Stimulated activated CD8-positive, alpha-beta memory T cell treated with anti-CD3 and anti-CD28 coated beads, Interleukin-4, amount 100 ng/mL, for 4 hours (primary cell): ENCODE measurements at places on chromosomes 12 and 14.

DNA sequence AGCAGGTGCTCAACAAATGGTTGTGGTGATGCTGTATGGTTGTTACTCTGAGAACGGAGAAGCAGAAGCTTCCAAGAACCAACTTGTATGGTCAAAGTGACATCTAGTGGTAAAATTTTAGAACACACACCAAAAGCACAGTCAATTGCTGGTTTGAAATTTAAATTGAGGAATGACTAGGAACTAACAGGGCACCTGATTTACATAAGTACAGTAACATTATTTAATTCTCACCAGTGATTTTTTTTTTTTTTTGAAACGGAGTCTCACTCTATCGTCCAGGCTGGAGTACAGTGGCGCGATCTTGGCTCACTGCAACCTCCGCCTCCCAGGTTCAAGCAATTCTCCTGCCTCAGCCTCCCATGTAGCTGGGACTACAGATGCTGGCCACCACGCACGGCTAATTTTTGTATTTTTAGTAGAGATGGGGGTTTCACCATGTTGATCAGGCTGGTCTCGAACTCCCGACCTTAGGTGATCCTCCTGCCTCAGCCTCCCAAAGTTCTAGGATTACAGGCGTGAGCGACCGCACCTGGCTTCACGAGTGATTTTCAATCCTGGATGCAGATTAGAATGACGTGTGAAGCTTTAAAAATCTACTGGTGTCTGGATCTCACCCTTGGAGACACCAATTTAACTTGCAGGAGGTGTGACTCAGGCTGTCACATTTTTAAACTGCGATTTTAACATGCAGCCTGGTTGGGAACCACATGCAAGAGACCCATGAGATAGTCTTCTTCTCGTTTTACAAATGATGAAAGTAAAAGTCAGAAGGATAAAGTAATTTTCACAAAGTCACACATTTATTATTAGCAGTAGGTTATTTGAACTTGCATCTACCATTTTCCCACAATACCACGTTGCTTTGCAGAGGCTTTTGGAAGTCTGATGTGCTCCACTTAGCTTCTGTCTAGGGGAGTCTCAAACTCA, 14.1 kb upstream of the NUMB start:
- DNase-seq: no peak

DNA sequence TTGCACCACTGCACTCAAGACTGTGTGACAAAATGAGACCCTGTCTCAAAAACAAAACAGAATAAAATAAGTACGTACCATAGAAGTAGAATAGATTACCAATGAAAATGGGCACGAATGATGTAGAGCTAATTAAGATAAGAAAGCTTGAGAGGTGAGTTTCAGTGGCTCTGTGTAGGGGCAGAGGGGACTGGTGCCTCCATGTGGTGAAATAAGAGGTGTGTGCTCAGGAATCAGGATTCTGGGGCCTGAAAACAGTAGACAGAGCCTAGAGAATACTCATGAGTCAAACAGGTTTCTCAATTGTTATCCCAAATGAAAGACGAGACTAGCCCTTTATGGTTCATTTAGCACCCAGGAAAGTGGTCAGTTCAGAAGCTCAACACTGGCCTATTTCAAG, 1145.1 kb downstream of the FLRT2 start:
- DNase-seq: no peak

DNA sequence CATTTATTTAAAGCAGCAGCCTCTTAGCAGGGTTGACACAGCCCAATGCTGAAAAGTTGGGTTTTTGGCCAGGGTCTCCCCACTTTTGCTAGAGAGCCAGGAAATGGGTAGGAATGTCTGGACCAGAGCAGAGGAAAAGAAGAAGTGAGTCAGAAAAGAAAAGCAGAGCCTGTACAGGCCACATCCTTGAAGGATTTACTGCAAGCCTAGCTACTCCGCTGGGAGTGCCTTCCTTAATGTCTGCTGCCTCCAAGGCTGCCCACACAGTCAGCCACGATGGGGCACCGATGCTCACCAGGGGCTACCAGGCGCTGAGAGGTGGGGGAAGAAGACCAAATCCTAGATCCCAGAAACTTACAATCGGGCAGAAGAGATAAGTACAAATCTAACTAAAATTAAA, 139.2 kb downstream of the C12orf75 start:
- DNase-seq: no peak

DNA sequence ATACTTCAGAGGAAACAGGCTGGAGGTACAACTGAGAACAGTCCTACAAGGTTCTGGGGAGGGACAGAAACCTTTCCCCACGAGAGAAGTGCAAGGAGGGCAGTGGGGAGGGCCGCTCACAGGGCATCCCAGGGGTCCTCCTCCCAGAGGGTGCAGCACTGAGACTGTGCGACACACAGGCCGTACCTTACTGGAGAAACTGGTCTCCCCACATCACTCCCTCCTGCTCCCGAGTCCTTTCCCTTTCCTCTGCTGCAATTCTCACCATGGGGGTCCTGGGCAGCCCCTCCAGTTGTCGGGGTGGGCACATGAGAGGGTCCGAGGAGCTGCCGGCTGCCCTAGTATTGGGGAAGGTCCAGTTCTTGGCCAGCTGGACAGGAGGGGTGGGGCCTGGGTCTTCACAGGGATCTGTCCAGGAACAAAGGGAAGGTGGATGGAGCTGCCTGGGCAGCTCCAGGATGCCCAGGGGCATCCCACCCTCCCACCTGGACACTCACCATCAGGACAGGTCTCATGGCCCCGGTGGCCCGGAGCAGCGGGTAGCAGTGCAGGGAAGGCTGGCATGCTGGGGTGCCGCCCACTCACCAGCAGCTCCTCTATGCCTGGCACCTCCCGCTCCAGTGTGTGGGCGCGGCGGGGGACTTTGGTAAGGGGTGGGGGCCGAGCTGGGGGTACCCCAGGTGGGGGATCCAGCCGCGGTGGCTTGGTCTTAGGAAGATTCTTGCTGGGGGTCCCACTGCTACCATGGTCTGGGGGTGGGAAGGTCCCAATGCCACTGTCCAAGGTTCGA, 35.8 kb downstream of the NCKAP5L start:
- no peak for DNase-seq

GRCh38 chr14:20179218-20179617, 11.5 kb upstream of the OR11G2 start:
- DNase-seq: no peak

- no peak for DNase-seq
These were observed 95.2 kb downstream of the GCH1 start for GRCh38 chr14:54807428-54807827.

GRCh38 chr14:20620798-20621478, 20.6 kb downstream of the OR6S1 start:
- no peak for DNase-seq

GRCh38 chr12:50633955-50634354, 129.2 kb downstream of the DIP2B start:
- DNase-seq: no peak

DNA sequence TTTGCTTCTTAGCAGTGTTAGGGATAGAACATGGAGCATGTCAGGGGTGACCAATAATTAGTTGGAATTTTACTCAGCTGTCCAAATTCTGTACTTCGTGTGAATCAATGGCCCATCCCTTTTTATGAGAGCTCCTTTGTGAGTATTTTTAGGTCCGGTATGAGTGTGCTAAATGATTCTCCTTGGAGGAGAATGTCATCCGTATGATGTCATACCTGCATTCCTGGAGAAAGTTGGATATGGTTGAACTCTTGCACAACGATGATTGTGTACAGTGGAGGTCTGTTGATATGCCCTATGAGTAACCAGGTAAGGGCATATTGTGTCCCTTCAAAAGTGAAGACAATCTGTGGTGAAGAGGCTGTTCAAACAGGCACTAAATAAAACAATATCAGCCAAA, 400.8 kb downstream of the GXYLT1 start:
- no peak for DNase-seq

- no peak for DNase-seq
These were observed 1.9 kb upstream of the BAZ2A start for GRCh38 chr12:56631790-56632700.

DNA sequence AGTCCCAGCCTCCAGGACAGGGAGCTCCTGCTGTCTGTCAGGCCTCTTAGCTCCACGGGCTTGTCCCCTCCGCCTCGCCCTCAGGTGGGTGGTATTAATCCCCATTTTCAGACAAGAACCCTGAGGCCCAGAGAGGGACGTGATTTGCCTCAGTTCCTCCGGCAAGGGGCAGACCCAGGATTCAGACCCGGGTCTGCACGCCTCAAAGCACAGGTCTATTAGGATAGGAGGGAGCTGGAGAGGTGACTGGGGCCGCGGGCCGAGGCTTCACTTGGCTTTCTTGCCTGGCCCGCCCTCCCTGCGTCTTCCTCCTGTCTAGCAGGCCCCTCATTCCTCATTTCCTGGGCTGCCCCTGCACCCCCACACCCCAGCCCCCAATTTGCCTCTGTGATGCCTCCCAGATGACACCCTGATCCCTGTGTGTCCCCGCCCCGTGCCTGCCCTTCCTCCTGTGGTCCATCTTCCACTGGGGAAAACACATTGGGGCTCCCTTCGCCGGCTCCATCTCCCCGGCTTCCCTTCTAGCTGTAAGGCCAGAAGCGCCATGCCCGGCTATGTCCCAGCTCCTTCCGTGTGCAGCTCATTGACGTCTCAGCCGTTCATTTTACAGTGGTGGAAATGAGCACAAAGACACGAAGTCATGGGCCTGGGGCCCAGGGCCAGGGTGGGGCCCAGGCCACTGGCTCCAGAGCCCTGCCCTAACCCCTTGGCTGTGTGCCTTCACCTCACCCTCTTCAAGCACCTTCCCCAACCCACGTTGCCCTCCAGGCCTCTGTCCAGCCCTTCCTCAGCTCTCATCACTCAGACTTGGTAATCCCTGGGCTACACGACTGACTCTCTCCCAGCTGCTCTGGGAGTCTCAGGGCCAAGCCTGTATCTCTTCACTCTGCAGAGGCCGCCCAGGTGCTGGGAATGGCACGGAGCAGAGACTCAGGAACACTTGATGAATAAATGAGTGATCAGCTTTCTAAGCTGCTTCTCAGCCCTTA, 15.5 kb upstream of the CYP46A1 start:
- no peak for DNase-seq

GRCh38 chr14:91078095-91078737, 17.8 kb upstream of the RPS6KA5 start:
- no peak for DNase-seq

- DNase-seq: no peak
These were observed 122.9 kb downstream of the OTOGL start for GRCh38 chr12:80222261-80222660.

- DNase-seq: no peak
These were observed 272.4 kb downstream of the ALX1 start for GRCh38 chr12:85552461-85552860.

DNA sequence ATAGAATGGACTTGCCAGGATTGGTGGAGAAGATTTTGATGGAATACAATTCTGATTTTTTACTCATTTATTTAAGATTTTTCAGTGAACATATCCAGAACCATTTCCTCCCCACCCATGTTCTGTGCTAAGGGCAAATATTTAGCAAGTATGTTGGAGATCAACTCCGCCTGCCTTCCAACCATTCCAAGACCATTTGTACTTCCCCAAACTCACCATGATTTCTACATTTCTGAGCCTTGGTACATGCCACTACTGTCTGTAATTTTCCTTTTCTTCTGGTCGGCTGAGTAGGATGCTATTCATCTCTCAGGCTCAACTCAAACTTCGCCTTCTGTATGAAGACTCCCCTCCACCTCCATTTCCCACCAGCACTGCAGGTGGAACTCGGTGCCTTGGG, 150.6 kb downstream of the NTF3 start:
- DNase-seq: no peak
